EL (cell line): ENCODE measurements at places on chromosomes 11 and 22.
A peak's percentile ranks its signal among the peaks of the same experiment; 100 is the strongest.

DNA sequence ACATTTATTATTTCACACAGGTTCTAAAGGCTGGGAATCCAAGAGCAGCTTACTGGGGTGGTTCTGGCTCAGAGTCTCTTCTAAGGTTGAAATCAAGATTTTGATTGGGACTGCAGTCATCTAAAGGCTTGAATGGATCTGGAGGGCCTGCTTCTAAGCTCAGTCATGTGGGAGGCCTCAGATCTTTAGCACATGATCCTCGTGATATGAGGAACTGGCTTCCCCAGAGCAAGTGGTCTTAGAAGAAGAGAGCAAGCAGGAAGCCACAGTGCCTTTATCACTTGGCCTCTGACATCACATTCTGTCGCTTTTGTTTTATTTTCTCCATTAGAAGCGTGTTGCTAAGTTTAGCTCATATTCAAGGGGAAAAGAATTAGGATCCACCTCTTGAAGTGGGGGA lies 88.9 kb downstream of the ARFGAP2 start:
- DNase-seq: no peak

DNA sequence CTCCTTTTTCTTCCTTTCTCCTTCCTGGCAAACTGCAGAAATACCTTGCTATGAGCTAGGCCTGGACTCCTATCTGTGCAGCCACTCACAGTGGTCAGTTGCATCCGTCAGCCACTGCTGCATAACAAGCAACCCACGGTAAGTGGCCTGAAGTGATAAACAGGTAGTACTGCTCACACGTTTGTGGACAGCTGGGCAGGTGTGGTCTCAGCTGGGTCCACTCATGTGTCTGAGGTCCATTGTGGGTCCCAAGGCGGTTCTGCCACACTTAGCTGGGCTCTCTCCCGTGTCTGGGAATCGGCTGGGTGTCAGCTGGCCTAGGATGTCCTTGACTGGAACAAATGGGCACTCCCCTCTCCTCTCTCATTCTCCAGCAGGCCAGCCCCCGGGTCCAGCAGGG lies 109.3 kb downstream of the BRD1 start:
- no peak for DNase-seq

DNA sequence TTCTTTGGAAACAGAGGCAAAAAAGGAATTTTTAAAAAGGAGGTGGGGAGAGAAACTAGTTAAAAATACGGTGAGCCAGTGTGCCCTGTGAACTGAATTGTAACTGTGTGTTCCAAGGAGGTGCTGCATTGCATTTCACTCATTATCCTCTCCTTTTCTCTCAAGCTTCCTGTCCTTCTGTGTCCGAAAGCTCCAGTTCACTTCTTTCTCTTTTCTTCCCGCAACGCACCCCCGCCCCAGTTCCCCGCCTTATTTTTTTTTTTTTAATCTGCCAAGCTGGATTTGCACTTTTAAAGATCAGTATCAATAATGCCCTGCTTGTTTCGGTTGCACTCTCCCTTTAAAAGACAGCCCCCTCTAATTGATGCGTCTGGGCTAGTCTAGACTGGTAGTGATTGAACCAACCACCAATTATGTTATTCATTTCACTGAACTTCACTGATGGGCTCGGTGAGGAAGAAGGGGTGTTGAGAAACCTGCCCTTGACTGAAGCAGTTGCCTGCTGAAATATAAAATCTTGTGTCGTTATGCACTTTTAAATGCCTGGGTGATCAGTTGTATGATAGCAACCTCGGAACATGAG lies 18.5 kb downstream of the BLID start:
- peak; percentile 69 for DNase-seq

GRCh38 chr11:19561011-19561410 lies 151.6 kb upstream of the NAV2 start:
- DNase-seq: peak; percentile 36

DNA sequence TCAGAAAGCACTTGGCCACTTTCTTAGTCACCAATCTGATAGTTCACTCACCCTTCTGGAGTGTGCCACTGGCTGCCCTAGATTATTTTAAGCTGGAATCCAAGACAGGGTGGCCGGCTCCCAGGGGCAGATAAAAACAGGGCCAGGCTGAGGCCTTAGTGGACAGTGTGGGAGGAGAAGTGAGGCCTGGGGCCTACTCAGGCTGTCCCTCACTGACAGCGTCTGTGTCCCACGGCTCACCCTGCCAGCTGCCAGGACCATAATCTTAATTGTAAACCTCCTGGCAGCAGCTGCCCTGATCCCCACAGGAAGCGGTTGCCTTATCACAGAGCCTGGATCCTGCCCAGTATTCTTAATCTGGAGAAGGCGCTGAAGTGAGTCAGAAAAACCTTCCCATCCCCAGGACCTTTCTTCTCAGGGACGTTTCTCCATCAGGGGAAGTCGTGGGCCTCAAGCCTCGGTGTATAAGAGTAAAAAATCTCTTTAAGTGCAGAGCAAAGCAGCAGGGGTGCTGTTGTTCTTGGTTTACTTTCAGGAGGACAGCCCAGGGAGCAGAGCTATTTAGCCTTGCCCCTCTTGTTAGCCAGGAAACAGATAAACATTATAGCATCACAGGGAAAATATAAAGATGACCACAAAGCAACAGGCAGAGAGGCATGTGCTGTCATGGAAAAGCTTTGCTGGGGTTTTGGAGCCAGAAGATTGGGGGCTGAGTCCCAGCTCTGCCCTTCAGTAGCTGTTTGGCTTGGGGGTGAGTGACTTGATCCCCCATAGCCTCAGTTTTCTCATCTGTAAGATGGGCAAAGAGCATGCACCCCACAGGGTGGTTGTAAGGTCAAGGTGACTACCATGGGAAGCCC lies 39.6 kb downstream of the TSPAN18 start:
- peak; percentile 82 for DNase-seq

- DNase-seq: no peak
Measured at GRCh38 chr11:121441521-121441920, 10.6 kb upstream of the SORL1 start.

GRCh38 chr11:17699147-17700114 lies 19.9 kb upstream of the MYOD1 start:
- DNase-seq: peak; percentile 16

GRCh38 chr11:76152086-76152681 lies 54.1 kb downstream of the WNT11 start:
- peak; percentile 44 for DNase-seq
